Omental fat pad (tissue), 4 donors: ENCODE measurements at places on chromosomes 16 and 17.

GRCh38 chr16:85454171-85454872, 158.8 kb upstream of the GSE1 start:
- no peak for DNase-seq

GRCh38 chr17:77322514-77323412, 182.0 kb downstream of the SEC14L1 start:
- peak; percentile 72 for DNase-seq

GRCh38 chr17:49369089-49369488, 7.0 kb upstream of the ZNF652 start:
- DNase-seq, result no peak

DNA sequence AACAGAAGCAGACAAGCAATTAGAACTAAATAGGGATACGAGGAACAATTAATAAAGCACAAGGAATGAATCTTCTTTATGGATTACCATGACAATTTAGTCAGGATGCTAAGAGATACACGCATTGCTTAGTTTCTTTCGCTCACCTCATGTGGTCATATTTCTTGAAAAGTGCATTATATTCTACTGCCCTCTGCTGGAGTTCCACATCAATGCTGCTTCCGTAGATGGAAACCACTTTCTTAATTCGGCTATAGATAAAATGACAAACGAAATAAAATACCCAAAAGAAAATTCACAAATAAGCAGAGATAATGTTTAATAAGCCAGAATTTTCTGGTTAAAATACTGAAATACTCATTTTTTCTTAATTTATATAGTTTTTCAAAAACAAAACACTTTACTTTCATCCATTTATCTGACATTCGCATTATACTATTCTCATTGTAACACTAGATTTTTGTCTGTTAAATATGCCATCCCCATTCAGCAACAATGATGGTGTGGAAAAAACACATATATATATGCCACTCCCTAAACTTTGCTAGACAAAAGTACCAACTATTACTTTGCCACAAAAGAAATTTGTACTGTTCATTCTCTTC, 22.0 kb upstream of the PHLPP2 start:
- DNase-seq, result no peak

- no peak for DNase-seq
Measured at GRCh38 chr17:13522749-13523148, 79.0 kb downstream of the HS3ST3A1 start.

GRCh38 chr17:70268383-70268782, 99.1 kb downstream of the KCNJ2 start:
- DNase-seq, result no peak

DNA sequence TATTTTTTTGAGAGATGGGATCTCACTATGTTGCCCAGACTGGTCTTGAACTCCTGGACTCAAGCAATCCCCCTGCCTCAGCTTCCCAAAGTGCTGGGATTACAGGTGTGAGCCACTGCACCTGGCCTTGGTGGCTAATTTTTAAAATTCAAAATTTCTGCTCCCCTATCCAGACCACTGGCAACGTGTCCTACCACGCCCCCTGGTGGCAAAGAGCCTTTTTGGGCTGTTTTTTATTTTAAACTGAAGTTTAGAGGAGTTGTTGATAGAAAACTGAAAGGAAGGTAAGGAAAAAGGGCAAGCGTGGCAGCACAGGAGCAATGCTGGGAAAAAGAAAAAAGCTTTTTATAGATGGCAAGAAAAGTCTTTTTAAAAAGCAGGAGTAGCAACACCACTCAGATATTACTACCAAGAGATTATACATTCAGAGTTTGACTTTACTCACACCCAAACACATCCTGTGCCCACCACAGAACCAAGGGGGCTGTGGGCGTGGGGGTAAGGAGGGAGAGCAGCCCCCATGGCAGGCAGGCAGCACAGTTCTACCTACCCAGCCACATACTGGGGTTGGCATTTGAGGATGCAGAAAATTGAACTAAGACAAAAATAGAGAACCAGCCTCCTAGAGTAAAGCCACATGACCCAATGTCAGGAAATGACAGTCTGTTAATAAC, 4.2 kb upstream of the MXRA7 start:
- peak; percentile 92 for DNase-seq
